ENCODE measurements at places on chromosomes 3 and 15.

DNA sequence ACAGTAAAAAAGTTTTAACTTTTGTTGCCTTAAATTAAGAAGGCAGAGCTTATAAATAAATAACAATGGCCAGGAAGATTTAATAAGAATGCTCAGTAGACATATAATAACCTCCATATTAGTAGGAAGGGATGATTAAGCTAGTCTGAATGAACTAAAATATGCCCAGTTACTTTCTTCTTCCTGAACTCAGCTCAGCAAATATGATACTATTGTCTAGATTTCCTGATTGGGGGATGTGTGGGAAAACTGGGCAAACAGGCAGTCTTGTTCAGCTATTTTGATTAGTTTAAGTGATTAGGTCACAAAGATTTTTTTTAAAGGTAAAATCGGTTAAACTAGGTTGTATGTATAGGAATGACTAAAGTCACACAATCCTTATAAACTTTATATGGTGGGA lies 167.2 kb upstream of the SLC2A2 start:
- peak; percentile 41 for DNase-seq

DNA sequence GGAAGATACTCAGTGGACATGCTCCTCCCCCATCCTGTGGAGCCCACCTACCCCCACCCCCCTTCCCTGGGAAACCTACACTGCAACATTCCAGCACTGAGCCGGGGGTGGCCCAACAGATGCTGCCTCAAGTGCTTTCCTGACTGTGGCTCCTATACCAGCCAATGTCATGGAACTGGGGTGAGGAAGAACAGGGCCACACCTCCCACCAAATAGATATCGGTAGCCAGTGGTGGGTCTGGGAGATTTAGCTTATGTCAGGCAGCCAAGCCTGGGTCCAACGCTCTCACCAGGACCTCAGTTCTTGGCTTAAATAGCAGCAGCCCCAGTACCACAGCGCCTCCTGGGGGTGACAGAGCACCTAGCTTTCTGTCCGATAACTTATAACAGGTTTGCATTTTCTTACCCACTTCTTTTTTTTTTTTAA lies 30.3 kb downstream of the CDC25A start:
- DNase-seq: peak; percentile 65

DNA sequence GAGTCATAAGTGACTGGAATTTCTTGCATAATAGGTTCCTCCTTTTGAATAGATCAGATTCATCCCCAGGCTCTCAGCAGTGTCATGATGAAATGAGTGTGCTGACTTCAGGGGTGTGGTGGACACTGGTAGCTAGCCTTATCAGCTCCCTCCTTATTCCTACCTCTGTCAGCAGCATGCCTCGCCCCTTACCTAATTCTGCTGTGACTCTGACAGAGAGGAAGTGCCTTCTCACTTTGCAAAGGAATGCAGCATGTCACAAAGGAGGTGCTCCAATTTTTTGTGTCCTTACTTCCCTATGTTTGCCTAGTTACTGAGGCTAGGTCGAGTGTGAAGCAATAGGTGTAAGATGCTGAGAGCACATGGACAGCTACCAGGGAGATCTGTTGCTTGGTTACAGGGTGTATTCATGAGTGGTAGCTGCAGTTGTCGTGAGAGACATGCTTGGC lies 90.6 kb downstream of the TNFAIP8L3 start:
- peak; percentile 14 for DNase-seq

GRCh38 chr3:69288161-69288895 lies 97.6 kb downstream of the FRMD4B start:
- DNase-seq: no peak

GRCh38 chr3:12507591-12508281 lies 23.5 kb downstream of the TSEN2 start:
- DNase-seq: peak; percentile 71

- peak; percentile 87 for DNase-seq
Observed at GRCh38 chr3:72338942-72339669, 509.1 kb downstream of the SHQ1 start.

DNA sequence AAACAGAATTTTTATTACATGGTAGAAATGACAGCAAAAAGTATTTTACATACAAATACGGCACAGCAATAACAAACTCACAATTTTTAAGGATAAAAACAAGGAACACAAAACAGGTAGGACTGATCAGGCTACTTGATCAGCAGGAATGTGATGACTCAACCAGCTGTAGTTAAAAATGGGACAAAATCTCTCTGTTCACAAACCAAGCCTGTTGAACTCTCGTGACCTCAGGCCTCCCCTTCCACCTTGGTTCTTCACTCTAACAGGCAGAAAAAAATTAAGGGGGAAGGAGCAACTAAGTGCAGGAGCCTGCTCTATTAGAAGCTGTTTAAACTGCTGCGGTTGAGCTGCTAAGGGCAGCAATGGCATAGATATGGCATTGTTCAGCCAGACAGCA lies 18.7 kb downstream of the FBXL22 start:
- no peak for DNase-seq

- DNase-seq: no peak
Observed at GRCh38 chr3:184677344-184678316, 34.2 kb downstream of the MAGEF1 start.

DNA sequence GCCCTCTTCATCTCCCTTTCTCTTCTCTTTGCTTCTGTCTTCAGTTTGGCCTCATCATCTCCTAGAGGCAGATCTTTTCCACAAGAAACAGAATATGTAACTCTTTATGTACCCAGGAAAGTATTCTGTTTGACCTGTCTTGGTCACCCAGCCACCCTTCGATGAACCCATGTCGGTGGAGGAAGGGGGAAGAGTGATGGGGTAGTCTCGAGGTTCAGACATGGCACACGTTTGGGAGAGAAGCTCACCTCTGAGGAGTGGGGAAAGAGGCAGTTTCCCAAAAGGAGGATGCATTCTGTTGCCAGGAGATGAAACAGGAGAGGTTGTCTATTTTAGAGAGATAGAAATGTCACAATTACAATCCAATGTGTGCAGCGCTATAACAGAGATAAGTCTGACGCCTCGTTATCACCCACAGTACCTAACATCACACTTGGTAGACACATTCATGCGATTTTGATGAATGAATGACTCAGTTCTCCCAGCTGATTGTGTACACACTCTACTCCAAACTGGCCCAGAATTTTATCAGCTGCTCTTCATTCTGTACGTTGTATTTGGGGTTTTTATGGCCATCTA lies 722 bp upstream of the CCDC50 start:
- DNase-seq: no peak

GRCh38 chr3:152328841-152329240 lies 60.1 kb downstream of the MBNL1 start:
- peak; percentile 84 for DNase-seq

- DNase-seq: no peak
Observed at GRCh38 chr3:28008235-28008634, 233.2 kb upstream of the CMC1 start.

GRCh38 chr3:57544181-57545125 lies at the start of gene DNAH12:
DNAH12 (minus strand) TSS chr3:57544344; CDS start chr3:57542870, 1,474 bp downstream.
- peak; percentile 22 for DNase-seq

DNA sequence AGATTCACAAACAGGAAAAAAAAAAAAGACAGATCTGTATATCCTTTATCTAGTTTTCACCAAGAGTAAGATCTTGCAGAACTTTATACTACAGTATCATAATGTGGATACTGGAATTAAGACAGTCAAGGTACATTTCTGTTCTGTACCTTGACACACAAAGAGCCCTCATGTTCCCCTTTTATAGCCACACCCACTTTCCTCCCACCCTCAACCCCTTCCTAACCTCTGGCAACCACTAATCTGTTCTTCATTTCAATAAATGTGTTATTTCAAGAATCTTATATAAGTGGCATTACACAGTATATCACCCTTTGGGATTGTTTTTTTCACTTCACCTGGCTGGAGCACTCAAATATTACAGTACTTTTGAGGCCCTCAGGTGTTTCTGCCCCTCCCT lies 3.6 kb upstream of the RAB6B start:
- no peak for DNase-seq

- DNase-seq: peak; percentile 49
Observed at GRCh38 chr15:88513195-88513594, 33.3 kb downstream of the DET1 start.

- no peak for DNase-seq
Observed at GRCh38 chr3:18258492-18258891, 166.6 kb downstream of the SATB1 start.

Measured in fibroblast of upper back skin (primary cell).